ENCODE measurements at places on chromosomes 16 and 17.

DNA sequence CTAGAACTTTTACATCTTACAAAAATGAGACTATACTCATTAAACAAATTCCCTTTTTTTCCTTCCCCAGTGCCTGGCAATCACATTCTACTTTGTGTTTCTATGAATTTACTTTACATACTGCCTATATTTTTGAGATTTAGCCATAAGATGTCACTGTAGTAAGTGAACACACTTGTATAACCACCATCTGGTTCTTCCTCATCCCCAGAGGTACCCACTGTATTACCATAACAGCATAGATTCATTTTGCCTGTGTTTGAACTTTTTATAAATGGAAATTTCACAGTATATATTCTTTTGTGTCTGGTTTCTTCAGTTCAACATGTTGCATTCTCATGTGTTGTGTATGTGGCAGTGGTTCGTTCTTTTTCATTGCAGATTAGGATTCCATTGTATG lies 15.8 kb downstream of the CYB5B start:
- no peaks in the 10 kb centered on the region for H3K27me3 ChIP-seq
- peaks cover 38% of the 10 kb centered on the region for H3K36me3 ChIP-seq
- no peak overlapping the region for H3K4me3 ChIP-seq

- no peaks in the 10 kb centered on the region for H3K36me3 ChIP-seq
- no peak overlapping the region for H3K4me3 ChIP-seq
- peaks cover 22% of the 10 kb centered on the region for H3K4me1 ChIP-seq
- H3K27me3 ChIP-seq, result peaks cover 7% of the 10 kb centered on the region
- no peak for DNase-seq
These were observed 81.1 kb upstream of the LHX1 start for GRCh38 chr17:36856222-36856621.

DNA sequence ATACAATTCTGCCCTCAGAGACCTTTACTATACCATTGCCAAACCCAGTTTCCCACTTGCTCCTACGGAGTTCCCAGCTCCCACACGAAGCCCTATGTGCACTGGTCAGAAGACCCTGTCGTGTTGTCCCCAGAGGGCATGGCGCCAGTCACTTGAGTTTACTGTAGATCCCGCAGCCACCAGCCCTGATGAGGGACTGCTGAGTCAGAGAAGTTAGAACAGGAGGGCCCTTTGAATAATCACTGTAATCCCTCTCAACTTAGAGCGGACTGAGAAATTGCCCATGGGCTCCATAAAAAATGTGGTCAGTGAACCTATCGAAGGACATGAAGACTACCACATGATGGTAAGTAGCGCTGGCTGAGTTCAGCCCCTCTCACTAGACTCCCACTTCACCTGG lies 9.2 kb downstream of the UBFD1 start:
- H3K27ac ChIP-seq, result no peak overlapping the region
- DNase-seq, result no peak
- H3K27me3 ChIP-seq, result no peaks in the 10 kb centered on the region
- peaks cover 5% of the 10 kb centered on the region for H3K4me1 ChIP-seq

- H3K27ac ChIP-seq, result no peak overlapping the region
- no peak for DNase-seq
- no peaks in the 10 kb centered on the region for H3K27me3 ChIP-seq
- no peaks in the 10 kb centered on the region for H3K4me1 ChIP-seq
- H3K4me3 ChIP-seq, result no peak overlapping the region
- no peaks in the 10 kb centered on the region for H3K36me3 ChIP-seq
These were observed 11.4 kb upstream of the TMEM238L start for GRCh38 chr17:10815319-10815718.

GRCh38 chr16:88809068-88809675 lies 2.6 kb downstream of the APRT start:
- H3K36me3 ChIP-seq, result peaks cover 33% of the 10 kb centered on the region
- peak overlapping the region; percentile 87 for H3K4me3 ChIP-seq
- peak overlapping the region; percentile 69 for H3K27ac ChIP-seq
- no peaks in the 10 kb centered on the region for H3K27me3 ChIP-seq
- peaks cover 24% of the 10 kb centered on the region for H3K4me1 ChIP-seq

GRCh38 chr17:80762076-80762475 lies 217.4 kb downstream of the RPTOR start:
- no peaks in the 10 kb centered on the region for H3K27me3 ChIP-seq
- peaks cover 40% of the 10 kb centered on the region for H3K36me3 ChIP-seq
- no peak for DNase-seq
- H3K4me1 ChIP-seq, result peaks cover 85% of the 10 kb centered on the region
- H3K27ac ChIP-seq, result peak overlapping the region; percentile 98

GRCh38 chr16:12298285-12298684 lies 321.8 kb downstream of the SNX29 start:
- peaks cover 7% of the 10 kb centered on the region for H3K4me1 ChIP-seq
- no peak overlapping the region for H3K27ac ChIP-seq
- H3K27me3 ChIP-seq, result no peaks in the 10 kb centered on the region
- DNase-seq, result no peak
- H3K4me3 ChIP-seq, result no peak overlapping the region

- H3K27ac ChIP-seq, result no peak overlapping the region
- H3K4me3 ChIP-seq, result no peak overlapping the region
- no peaks in the 10 kb centered on the region for H3K4me1 ChIP-seq
These were observed 38.8 kb upstream of the PVALEF start for GRCh38 chr17:81126281-81127132.

DNA sequence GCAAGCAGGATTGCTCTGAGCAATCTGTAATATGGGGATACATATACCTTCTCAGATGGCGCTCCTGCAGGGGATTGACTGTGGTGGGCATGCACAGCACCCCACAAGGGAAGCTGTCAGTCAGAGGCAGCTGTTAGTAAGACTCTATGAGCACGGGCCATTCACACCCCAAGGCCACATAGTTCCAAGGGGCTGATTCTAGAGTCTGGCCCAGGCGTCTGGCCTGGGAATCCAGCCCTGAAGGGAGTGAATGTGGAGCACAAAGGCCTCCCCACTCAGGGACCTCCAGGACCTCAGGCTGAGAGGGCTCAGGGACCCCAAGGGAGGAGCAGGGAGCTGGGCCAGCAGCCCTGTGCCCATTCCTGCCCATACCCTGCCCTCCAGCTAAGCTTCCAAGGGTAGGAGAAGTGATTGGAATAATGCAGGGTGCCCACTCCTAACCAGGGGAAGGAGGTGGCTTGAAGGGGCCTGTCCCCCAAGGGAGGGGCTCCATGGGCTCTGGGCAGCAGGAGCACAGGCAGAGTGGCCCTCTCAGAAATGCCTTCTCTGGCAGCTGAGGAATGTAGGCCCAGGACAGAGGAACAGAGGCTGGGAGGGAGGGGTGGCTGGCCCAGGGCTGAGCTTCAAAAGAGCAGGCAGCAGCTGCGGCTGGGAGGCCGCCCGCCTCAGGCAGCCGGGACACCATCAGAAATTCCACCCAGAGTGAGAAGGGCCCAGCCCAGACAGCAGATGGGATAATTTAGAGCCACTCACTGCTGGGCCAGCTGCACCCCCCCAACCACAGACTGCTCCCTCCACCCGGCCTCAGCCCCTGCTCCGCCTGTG lies 48.9 kb upstream of the MRPS23 start:
- no peaks in the 10 kb centered on the region for H3K36me3 ChIP-seq
- DNase-seq, result no peak
- H3K27ac ChIP-seq, result no peak overlapping the region
- peaks cover 2% of the 10 kb centered on the region for H3K27me3 ChIP-seq
- H3K4me1 ChIP-seq, result peaks cover 12% of the 10 kb centered on the region

DNA sequence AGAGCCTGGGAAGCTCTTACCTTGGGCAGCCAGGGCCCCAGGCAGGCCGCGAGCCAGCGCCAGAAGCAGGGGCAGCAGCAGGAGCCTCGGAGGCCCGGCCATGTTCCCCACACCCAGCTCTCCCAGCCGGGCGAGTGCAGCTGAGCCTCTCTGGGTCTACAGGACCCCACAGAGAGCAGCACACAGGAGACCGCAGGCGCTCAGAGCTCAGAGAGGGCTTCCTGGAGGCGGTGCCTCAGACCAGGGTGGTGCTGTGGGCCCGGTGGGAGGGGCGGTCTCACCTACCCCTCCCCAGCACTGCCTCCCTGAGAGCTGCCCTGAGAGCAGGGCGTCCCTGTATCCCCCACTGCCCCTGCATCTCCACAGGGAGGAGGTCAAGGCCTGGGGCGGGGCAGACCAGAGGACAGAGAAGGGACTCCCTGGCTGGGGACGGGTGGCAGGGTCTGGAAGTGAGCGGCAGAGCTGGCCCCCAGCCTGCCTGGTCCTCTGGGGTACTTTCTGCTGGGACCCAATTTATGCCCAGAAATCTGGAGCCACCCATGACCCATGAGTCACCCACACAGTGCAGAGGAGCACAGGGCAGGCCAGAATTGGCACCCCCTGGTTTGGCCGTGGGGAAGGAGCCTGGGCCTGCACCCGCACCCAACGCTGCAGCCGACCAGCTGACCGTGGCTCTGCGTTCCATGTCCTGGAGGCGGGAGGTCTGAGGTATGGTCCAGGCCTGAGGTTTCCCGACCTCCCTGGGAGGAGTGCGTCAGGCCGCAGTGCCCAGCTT lies at the start of gene CD7:
TSS of gene CD7 (minus strand) at position 215 of the 775 bp plus-strand sequence. CDS start at position 102, 113 bp downstream.
- peaks cover 2% of the 10 kb centered on the region for H3K27me3 ChIP-seq
- peaks cover 22% of the 10 kb centered on the region for H3K4me1 ChIP-seq
- peak within 1 kb of the TSS; percentile 96 for H3K4me3 ChIP-seq
- peaks cover 16% of the 10 kb centered on the region for H3K36me3 ChIP-seq
- peak; percentile 77 for DNase-seq

DNA sequence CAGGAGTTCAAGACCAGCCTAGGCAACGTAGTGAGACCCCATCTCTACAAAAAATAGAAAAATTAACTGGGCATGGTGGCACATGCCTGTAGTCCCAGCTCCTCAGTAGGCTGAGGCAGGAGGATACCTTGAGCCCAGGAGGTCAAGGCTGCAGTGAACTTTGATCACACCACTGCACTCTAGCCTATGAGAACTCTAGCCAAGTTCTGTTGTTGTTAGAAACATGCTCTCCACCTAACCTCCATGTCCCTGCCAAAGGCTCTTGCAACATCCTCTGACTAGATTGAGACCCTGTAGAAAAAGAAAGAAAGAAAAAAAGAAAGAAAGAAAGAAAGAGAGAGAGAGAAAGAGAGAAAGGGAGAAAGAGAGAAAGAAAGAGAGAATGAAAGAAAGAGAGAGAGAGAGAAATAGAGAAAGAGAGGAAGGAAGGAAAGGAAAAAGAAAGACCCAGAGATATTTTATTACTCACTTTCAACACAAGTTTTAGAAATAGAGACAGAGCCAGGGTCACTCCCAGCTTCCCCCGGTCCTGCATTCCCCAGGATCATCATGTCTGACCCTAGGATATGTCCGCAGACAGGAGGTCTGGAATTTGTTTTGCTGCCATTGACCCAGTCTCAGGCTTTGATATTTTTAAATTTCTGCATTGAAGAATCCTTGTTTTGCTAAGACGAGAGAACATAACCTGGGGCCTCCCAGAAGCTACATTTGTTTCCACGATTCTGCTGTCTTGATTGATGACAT lies 376.5 kb upstream of the CDH5 start:
- H3K27me3 ChIP-seq, result no peaks in the 10 kb centered on the region
- H3K4me3 ChIP-seq, result no peak overlapping the region
- H3K27ac ChIP-seq, result no peak overlapping the region
- no peak for DNase-seq

- peak; percentile 11 for DNase-seq
- H3K36me3 ChIP-seq, result no peaks in the 10 kb centered on the region
- peak overlapping the region; percentile 62 for H3K27ac ChIP-seq
- H3K4me1 ChIP-seq, result peaks cover 13% of the 10 kb centered on the region
- H3K27me3 ChIP-seq, result no peaks in the 10 kb centered on the region
These were observed 79.9 kb downstream of the GPRC5B start for GRCh38 chr16:19804538-19805323.

DNA sequence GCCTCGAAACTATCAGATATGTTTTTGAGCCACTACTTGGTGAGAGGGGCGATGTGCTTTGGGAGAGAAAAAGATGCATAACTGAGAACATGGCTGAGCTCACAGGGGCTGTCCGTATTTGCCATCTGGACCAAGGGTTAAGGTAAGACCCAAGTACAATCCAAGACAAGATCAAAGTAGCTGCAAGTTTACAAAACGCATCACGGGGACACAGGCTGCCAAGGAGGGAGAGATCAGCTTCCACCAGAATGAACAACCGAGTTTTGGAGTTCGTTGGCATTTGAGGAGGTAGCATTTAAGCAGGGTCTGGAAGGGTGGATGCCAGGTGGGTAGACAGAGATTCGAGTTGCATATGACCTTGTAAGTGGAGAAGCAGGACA lies 2.2 kb downstream of the PITPNC1 start:
- H3K4me3 ChIP-seq, result peak overlapping the region; percentile 91
- H3K27ac ChIP-seq, result peak overlapping the region; percentile 97
- H3K27me3 ChIP-seq, result no peaks in the 10 kb centered on the region
- DNase-seq, result no peak

DNA sequence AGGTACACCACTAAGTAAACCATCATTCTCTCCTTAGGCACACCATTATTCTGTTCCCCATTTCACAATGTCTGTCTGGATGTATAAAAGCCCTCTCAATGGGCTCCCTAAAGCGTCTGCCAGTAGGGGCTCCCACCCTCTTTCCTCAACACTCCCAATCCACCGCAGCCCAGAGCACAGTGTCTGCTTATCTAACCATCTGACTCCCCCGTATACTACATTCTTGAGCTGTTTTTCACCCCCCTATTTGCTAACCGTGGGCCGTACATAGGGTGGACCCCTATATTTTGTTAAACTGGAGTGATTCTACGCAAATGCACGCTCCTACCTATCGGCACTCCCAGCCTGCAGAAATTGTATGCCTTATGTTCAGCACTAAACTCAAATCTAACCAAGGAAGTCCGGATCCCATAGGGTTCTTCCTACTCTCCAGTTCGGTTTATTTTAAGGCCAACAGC lies 685 bp upstream of the PSMD3 start:
- H3K4me3 ChIP-seq, result peak overlapping the region; percentile 95
- DNase-seq, result no peak
- H3K27me3 ChIP-seq, result peaks cover 6% of the 10 kb centered on the region
- H3K36me3 ChIP-seq, result peaks cover 21% of the 10 kb centered on the region
- H3K4me1 ChIP-seq, result peaks cover 31% of the 10 kb centered on the region

All from activated naive CD8-positive, alpha-beta T cell treated with anti-CD3 and anti-CD28 coated beads, Interleukin-2, amount 50 U/mL, for 24 hours (primary cell).